Activated CD4-positive, alpha-beta T cell treated with anti-CD3 and anti-CD28 coated beads, Interleukin-2, amount 50 U/mL, for 4 hours (primary cell): ENCODE measurements at places on chromosomes 4 and X.

- no peak for DNase-seq
Measured at GRCh38 chrX:139559383-139560042, 29.0 kb downstream of the F9 start.

- no peak for DNase-seq
Measured at GRCh38 chr4:77959566-77960338, 97.1 kb downstream of the MRPL1 start.

- peak; percentile 83 for DNase-seq
Measured at GRCh38 chrX:39855748-39856129, 242.0 kb downstream of the BCOR start.

DNA sequence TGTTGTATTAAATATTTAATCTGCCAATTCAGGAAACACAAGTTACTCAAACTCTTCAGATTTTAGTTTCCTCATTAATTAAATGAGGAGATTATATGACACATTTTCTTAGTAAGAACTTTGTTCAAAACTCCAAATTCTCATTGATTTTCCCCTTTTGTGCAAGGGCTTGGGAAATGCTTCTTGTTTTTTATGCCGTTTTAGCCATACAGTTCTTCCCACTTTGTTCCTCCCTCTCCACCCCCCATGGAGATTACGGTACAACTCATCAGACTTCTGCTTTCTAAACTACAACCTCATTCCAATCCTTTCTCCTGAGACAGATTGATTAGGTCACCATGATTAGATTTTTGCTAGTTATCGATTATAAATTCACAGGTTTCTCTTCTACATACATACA, 10.9 kb upstream of the BBS7 start:
- no peak for DNase-seq

DNA sequence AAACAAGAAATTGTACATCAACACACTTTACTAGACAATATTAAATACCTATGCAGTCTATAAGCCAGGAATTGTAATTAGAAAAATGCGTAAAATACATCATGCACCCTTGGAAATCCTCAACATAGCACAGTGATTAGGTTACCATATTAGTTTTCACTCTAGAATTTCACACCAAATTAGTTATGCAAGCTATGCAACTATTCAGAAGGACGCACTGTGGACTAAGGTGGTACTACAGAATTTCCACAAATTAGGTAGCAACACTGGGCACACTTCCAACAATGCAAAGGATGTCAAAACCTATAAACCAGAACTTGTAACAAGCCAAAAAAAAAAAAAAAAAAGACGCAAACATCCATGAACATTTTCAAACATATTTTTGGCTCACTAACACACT, 71.1 kb upstream of the ZCCHC13 start:
- DNase-seq = no peak

DNA sequence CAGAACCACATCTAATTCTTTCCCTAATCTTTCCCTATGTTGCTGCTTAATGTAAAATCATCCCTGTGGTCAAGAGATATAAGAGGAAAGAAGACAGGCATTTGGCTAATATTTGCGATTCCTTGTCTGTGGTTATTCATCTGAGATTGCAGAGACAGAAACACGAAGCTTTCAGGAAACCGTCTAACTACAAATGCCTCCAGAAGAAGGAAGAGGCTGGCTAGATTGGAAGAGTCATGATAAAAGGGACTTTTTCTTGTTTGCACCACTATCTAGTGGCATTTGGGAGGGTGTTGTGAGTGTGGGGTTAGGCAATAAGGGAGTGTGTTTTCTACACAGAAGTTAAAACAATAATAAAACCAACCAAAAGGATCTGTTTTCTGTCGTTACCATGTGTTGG, 43.9 kb downstream of the TMEM154 start:
- DNase-seq = no peak

DNA sequence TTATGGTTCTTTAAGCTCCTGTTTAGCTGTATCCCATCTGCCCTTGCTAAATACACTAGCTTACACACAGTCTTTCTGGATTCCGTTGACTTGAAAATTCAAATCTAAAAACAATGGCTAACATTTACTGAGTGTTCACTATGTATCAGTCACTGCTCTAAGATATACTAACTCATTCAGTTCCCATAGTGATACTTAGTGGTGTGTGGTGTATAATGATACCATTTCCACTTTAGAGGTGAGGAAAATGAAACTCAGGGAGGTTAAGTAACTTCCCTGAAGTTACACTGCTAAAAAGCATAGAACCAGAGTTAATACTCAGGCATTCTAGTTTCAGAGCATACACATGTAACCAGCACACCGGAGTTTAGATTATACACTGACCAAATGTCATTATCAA, 762.0 kb downstream of the GRID2 start:
- DNase-seq = no peak

GRCh38 chrX:68045008-68045577, 388.2 kb downstream of the OPHN1 start:
- no peak for DNase-seq

GRCh38 chrX:150512461-150512901, 55.9 kb upstream of the MTM1 start:
- no peak for DNase-seq

DNA sequence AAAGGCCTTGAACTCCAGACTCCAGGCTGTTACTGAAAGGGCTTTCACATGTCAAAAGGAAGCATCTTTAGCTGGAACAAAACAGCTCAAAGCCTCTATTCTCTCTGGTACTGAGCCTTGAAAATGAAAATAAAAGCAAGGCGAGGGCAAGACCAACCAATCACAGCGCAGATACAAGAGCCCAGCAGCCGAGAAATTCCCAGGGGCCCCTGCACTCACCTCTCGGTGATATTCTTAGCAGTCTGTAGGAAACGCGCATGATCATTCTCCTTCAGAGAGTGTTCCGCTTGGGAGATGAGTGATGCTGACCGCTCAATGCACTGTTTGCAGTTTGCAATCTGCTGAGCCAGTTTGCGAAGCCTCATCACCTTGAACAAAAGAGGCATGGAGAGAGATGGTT, 138.1 kb downstream of the MID1 start:
- DNase-seq = no peak

DNA sequence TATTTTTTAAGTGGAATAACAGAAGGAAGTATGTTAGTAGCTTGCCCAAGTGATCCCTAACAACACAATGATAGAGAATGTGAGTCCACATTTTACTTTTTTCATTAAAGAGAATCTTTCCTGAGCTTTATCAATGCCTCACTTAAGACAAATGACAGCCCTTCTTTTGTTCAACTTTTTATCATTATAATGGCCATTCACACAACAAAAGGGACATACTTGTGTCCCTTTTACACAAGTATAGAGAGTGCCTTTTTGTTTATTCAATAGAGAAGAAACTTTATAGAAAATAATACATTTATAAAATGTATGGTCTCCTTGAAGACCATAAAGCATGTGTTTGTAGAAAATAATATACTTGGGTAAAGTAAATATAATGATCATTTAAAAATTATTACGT, 96.3 kb downstream of the PDE5A start:
- DNase-seq = no peak

- DNase-seq = no peak
Measured at GRCh38 chr4:106126062-106126461, 189.9 kb downstream of the TBCK start.

- DNase-seq = no peak
Measured at GRCh38 chr4:102076622-102077021, 268.7 kb downstream of the SLC39A8 start.

GRCh38 chrX:31209005-31209628, 137.3 kb upstream of the FTHL17 start:
- DNase-seq = no peak

GRCh38 chr4:168863719-168864647, 146.1 kb downstream of the CBR4 start:
- no peak for DNase-seq

- DNase-seq = peak; percentile 69
Measured at GRCh38 chr4:51831133-51831532, 11.8 kb upstream of the DCUN1D4 start.

DNA sequence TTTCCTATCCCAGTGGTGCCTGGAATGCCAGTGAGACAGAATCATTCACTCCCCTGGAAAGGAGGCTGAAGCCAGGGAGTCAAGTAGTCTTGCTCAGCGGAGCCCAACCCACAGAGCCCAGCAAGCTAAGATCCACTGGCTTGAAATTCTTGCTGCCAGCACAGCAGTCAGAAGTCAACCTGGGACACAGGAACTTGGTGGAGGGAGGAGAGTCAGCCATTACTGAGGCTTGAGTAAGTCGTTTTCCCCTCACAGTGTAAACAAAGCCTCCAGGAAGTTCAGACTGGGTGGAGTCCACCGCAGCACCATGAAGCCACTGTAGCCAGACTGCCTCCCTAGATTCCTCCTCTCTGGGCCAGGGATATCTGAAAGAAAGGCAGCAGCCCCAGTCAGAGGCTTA, 283.2 kb upstream of the CPEB2 start:
- no peak for DNase-seq

GRCh38 chrX:98371994-98372393, 1488.3 kb downstream of the RPA4 start:
- DNase-seq = no peak
